ENCODE measurements at places on chromosomes 1 and 21.

- DNase-seq, result no peak
Measured at GRCh38 chr1:93000291-93000690, 39.0 kb upstream of the DIPK1A start.

DNA sequence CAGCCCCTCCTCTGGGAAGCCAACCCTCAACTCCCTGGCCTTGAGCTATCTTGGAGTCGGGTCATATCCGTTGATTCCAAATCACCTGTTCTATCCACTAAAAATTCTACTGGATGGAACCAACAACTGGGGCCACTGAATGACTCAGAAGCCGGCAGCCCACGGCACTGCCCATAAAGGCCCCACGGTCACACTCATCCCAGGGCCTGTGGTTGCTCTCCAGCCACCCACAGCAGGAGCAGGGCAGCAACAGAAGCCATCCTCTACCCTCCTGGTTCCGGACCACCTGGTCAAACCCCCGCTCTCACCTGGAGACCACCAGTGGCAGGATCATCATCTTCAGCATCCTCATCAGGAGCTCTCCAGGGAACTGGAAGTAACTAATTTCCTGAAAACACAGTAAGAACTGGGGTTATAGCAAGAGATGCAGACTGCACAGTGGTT is 8.4 kb downstream of the SLC1A7 start:
- DNase-seq, result no peak

DNA sequence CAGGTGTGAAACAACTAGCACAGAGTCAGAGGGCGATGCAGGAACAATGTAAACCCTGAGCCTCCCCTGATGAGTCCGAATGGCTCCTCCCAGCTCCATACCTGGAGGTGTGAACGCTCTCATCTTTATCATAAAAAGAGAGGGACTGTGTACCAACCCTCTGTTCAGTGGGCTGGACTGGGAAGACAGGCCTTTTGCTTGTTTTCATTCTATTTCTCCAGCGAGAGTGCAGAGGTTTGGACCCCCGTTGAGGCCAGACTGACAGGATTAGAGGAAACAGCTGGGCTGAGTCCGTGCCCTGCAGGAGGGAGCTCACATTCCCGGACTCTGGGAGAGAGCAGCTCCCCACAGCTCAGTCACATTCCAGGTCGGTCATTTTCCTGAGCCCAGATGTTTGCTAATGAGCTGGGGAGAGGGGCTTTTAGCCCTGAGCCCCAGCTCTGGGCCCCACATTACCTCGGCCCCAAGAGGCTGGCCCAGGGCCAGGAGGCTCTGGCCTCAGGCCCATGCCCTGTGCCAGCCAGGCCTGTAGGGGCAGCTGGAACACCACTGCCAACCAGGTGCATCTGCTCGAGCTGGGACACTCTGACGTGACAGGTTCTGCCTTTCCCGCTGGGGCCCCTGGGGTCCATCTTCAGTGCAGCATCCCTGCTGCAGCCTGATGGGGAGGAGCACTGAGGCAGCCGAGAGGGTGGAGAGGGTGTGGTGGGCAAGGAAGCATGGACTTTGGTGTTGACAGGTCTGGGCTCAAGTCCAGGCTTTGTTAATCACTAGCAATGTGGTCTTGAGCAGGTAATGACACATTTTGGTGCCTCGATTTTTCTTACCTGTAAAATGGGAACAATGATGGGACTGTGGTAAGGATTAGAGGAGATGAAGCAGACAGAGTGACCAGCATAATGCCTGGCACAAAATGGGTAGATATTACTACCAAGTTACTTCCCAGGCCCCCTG is 3.5 kb upstream of the NBL1 start:
- DNase-seq, result no peak

- no peak for DNase-seq
Measured at GRCh38 chr1:230249695-230250480, 176.2 kb downstream of the PGBD5 start.
